Adipocyte (in vitro differentiated cells): ENCODE measurements at places on chromosomes 2 and 18.

GRCh38 chr2:207956771-207957170 is 68.6 kb downstream of the PLEKHM3 start:
- DNase-seq = no peak

DNA sequence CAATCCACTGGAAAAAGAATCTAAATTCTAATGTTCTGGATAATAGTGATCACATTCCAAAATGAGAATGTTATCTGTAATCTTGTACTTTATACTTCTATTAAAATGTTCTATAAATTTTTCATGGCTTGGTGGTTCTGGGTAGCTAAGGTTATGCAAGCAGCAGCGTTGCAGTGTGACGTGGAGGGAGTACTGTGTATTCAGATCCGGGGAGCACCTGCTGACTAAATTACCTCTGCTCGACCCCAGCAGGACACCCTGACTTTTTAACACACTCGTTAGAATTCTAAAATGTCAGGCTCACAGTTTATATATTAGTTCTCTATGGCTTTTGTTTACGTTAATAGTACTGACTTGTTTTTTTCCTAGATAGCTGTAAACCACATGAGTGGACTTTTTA is 13.0 kb downstream of the ATIC start:
- no peak for DNase-seq

- no peak for DNase-seq
Observed at GRCh38 chr2:134324947-134325346, 71.1 kb downstream of the MGAT5 start.

GRCh38 chr2:171909266-171909665 is 13.0 kb upstream of the HAT1 start:
- DNase-seq = peak; percentile 71

DNA sequence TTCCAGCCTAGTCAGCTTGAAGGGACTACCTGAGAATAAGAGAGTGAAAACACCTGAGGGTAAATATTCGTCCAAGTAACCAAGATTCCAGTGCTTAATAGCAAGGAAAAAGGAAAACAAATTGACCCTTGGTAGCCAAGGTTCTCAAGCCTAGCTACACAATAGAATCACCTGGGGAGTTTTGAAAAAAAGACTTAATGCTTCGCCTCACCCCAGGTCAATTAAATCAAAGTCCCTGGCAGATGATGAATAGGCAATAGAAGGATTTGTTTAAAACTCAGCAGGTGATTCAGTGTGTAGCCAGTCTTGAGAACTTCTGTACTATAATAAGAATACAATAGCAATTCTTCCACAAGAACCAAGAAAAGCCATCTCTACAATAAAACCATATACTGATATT is 500.2 kb downstream of the XIRP2 start:
- no peak for DNase-seq

DNA sequence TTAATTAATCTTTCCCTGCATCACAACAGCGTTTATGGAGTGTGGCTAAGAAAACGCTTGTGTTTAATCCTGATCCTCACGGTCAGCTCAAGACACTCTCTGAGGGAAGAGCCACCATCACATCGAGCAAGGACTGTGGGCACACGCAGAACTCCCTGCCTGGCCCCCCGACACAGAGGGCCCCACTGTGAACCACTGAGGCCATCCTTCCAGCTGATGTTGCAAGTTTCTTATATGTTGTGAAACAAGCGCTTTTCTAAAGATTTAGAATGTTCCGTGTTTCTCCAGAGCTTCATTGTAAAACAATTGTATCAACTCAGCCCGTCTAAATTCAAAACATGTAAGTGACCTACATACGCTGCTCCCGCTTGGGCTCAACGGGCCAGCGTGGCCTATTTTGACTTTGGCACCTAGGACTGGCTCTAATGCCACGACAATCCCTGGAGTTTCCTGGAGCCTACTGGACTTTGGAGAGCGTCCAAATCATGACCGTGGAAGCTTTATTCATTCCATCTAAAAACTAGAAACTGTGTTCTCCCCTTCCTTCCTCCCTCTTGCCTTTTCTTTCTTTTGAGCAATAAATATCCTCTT is 34.9 kb downstream of the SERPINE2 start:
- DNase-seq = no peak
